ENCODE measurements at places on chromosomes 3 and 15.

GRCh38 chr3:186143250-186143649, 34.4 kb upstream of the ETV5 start:
- DNase-seq: no peak

DNA sequence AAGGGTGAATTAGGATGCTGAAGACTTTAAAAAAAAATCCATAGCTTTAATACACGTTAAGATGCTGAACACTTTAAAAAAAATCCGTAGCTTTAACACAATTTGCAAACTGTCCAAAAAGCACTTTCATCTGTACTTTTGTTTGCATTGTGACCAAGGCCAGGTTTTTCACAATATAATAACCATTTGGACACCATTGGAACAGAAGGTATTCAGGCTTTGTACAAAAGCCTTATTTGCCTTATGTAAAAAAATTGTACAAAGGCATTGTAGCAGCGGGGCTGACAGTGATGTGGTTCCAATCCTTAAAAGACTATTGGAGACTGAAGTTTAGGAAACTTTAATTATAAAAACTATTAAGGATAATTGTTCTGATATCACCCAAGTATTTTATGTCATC, 15.2 kb upstream of the ICE2 start:
- no peak for DNase-seq

- no peak for DNase-seq
These were observed 119.2 kb downstream of the CORO2B start for GRCh38 chr15:68697711-68698690.

- no peak for DNase-seq
These were observed 16.5 kb downstream of the BCHE start for GRCh38 chr3:165820671-165821123.

DNA sequence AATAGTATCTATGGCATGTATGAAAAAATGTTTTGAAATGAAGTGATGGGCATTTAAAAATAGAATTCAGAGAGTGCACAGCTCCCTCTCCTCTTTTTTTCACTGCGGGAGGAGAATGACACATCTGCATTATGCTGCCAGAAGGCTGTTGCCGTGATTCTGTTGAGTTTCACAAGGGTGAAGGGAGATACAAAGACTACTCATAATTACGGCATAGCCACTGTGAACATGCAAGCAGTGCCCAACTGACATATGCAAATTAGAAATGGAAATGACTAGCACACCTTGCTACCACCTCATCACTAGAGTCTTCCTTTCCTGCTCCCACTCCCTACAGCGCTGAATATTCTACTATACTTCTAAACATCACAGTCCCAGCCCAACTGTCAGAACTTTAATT, 20.1 kb downstream of the IFT57 start:
- no peak for DNase-seq

- DNase-seq: no peak
These were observed 600.9 kb upstream of the ROBO2 start for GRCh38 chr3:76438971-76439370.

- no peak for DNase-seq
These were observed 64.7 kb downstream of the BTD start for GRCh38 chr3:15666277-15666676.

DNA sequence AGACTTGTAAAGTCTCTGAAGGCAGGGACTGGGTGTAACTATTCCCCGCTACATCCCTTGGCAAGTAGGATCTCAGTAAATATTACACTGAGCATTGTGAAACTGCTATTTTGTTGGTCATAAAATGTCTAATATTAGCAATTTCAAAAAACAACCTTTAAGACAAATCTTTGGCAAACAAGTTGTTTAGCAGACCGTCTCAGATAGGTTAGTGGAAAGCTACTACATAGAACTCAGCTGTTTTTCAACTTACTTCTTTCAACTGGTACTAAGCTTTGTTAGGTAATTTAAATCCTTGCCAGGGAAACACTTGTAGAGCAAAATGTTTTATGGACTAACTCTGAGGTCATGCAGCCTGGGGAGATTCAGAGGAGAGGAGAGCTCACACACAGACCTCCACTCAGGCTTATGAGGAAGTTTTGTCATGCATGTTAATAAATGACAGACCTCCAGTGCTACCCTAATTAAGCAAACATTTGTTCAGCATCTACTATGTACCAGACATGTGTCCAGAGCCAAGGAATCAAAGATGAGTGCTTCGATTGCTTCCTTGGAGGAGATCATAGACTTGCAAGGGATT, 61.6 kb upstream of the STAC start:
- DNase-seq: no peak

DNA sequence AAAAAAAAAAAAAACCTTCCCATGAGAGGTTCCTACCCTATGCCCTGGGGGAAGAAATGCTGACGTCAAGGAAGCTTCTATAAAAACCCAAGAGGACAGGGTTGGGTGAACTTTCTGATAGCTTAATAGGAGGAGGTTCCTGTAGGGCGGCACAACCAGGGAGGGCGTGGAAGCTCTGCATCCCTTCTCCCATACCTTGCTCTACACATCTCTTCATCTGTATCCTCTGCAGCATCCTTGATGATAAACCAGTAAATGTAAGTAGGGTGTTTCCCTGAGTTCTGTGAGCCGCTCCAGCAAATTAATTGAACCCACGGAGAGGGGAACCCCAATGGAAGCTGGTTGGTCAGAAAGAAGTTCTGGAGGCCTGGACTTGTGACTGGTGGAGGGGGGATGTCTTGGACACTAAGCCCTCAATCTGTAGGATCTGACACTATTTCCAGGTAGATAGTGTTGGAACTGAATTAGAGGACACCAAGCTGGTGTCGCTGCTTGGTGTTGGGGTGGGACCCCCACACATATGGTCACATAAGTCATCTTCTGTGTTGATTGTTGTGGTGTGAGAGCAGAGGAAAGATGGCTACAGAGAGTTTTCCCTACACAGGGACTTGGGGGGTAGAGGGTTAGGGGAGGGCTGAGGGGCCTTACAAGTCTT, 91.5 kb downstream of the ST6GAL1 start:
- no peak for DNase-seq

DNA sequence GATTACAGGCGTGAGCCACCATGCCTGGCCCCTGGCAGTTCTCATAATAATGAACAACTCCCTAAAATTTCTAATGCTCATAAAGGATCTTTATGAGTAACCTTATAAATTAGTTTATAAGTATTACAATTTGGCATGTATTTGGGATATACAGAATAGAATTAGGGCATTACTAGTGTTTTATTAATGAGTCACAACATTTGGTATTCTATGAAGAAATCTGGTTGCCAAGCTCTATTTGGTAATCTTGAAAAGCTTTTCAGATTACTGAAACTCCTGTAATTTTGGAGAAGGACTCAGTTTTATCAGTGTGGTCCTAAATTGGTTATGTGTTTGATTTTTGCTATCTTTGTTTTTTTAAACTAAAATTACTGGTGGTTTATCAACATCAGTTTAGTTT, 45.8 kb downstream of the TM6SF1 start:
- DNase-seq: no peak

All from activated CD8-positive, alpha-beta memory T cell treated with anti-CD3 and anti-CD28 coated beads for 4 hours (primary cell).